Activated CD4-positive, alpha-beta T cell treated with anti-CD3 and anti-CD28 coated beads for 36 hours (primary cell): ENCODE measurements at places on chromosomes 16 and 17. TPM values are rescaled to one million over a fixed set of nuclear protein-coding genes. Genes with fewer than 3 reads are reported as not detected.

TMEM132E gene
- not detected for total RNA-seq

RTN4RL1 gene
- total RNA-seq: 0.18 TPM

HSD11B2 gene
- 2.0 TPM for total RNA-seq

GAST gene
- not detected for total RNA-seq

TP53TG3F gene
- 0.19 TPM for total RNA-seq

CCL2 gene
- not detected for total RNA-seq

TEKT1 gene
- not detected for total RNA-seq

DPEP1 gene
- total RNA-seq: not detected

- peaks cover 33% of the 10 kb centered on the region for H3K27me3 ChIP-seq
- no peak overlapping the region for H3K27ac ChIP-seq
- H3K4me1 ChIP-seq: no peaks in the 10 kb centered on the region
- no peak overlapping the region for H3K4me3 ChIP-seq
Measured at GRCh38 chr16:51137097-51137496, 14.0 kb downstream of the SALL1 start.

DNA sequence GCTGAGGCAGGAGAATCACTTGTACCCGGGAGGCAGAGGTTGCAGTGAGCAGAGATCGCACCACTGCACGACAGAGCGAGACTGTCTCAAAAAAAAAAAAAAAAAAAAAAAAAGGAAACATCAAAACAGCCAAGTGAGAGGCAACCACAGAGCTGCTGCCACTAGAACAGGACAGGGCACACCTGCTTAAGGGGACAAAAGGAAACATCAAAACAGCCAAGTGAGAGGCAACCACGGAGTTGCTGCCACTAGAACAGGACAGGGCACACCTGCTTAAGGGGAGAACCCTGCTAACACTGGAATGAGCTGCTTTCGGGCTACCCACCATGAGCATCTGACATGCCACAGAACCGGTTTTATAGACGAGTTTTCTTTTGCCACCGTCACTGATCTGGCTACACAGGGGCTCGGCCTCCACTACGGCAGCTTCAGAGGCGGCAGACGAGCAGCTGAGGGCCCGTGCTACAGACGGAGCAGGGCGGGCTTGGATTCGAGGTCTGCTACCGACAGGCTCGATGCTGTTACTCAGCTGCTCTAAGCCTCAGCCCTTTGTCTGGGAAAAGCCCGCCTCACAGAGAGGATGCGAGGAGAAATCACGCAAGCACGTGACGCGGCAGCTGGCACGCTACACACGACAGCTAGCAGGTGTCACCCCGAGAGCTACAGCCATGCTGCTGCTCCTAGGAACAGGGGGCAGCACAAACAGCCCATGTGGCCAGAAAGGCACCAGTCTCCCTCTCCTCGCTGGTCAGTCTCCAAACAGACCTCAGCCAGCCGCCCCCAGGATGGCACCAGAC, 2.0 kb downstream of the P4HB start:
- DNase-seq: no peak
- no peaks in the 10 kb centered on the region for H3K27me3 ChIP-seq

GRCh38 chr16:84886497-84887090, 66.8 kb downstream of the CRISPLD2 start:
- H3K27me3 ChIP-seq: peaks cover 2% of the 10 kb centered on the region
- H3K4me3 ChIP-seq: no peak overlapping the region
- no peak overlapping the region for H3K27ac ChIP-seq

GRCh38 chr16:62036802-62037135, 531 bp upstream of the CDH8 start:
- H3K36me3 ChIP-seq: no peaks in the 10 kb centered on the region
- peaks cover 33% of the 10 kb centered on the region for H3K27me3 ChIP-seq
- DNase-seq: no peak
- H3K4me1 ChIP-seq: no peaks in the 10 kb centered on the region

DNA sequence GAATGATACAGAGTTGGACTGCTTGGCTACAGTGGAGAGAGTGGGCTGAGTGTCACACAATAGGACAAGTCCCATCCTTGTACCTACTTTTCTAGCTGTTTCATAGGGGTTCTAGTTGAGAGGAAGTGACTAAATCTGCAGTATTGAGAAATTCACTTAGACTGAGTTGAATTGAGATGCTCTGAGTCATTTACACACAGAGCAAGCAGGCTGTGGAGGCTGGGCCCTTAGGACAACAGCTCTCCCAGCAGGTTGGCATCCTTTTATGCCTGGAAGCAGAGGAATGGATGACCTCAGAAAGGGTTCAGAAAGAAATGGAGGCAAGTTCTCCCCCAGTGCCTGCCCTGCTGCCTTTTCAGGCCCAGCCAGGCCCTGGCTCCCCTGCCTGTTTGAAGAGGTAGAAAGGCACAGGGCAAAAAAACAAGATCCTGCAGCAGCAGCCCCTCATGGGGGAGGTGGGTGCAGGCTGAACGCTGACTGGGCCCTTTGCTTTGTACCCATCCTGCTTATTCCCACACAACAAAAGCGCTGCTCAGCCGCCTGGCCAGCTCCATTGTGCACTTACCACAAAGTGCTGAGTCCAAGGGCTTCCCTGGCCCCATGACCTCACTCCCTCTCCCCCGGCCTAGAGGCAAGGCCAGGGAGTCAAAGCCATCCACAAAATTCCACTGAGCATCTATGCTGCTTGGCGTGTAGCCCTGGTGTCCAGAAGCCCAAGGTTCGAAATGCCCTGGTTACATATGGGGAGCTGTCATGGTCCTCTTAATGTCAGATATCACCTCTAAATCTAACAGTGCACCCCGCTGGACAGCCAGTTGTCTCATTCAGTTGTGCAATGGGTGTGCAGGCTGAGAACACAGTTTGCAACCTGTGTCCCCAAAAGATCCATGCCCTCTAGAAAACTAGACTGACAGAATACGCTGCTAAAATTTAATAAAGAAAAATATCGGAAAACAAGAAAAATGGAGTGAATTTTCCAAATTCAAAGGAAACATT, 5.4 kb upstream of the CRYBA1 start:
- H3K36me3 ChIP-seq: no peaks in the 10 kb centered on the region
- DNase-seq: peak; percentile 63
- no peak overlapping the region for H3K4me3 ChIP-seq

- peaks cover 12% of the 10 kb centered on the region for H3K4me1 ChIP-seq
- H3K27ac ChIP-seq: no peak overlapping the region
- H3K4me3 ChIP-seq: no peak overlapping the region
- peaks cover 31% of the 10 kb centered on the region for H3K36me3 ChIP-seq
- H3K27me3 ChIP-seq: no peaks in the 10 kb centered on the region
Measured at GRCh38 chr17:81545160-81545949, 6.8 kb downstream of the FAAP100 start.

DNA sequence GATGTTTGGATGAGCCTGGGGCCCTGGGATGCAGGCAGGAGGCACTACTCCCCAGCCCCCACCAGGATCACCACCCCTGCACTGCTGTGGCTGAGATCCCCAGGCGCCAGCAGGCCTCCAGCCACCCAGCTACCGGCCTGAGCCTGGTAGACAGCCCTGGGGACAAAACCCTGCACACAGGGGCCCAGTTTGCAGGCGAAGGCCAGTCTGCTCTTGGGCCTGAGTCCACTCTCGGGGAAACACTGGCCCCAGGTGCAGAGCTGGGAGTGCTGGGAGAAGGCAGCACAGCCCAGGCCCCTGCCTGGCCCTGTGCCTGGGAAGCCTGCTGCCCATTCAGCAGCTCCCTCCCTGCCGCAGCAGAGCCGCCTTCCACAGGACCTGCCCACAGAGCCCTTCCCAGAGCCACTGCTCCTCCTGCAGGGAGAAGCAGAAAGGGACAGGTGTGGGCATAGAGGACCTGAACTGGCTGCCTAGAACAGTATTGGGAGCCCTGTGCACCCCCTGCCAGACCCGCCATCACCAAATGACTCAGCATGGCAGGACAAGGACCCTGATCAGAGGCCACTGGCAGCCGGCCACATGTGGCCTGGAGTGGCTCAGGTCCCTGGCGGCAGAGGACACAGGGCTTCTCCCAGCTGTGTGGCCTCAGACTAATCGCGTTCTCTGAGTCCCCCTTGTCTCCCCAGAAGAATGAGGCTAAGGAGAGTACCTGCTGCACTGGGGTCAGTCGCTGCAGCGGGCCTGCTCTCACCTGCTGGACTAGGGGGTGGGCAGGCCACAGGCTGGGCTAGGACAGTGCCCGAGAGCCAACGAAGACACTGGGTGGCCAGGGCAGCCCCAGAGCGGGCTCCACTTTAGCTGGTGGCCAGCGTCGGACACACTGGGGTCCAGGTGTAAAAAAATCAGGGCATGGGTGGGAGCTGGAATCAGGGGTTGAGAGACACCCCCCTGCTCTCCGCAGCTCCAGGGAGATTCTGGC, 10.7 kb downstream of the MSRB1 start:
- peaks cover 2% of the 10 kb centered on the region for H3K4me1 ChIP-seq
- H3K27me3 ChIP-seq: no peaks in the 10 kb centered on the region
- no peak overlapping the region for H3K4me3 ChIP-seq
- no peak for DNase-seq
